Activated CD8-positive, alpha-beta T cell treated with anti-CD3 and anti-CD28 coated beads, Interleukin-2, amount 10 ng/mL, durations not matched to agents 7 days and 5 days (primary cell): ENCODE measurements at places on chromosomes 5 and 9. TPM values are rescaled to one million over a fixed set of nuclear protein-coding genes. Genes with fewer than 3 reads are reported as not detected.
A peak's percentile ranks its signal among the peaks of the same experiment; 100 is the strongest.

DNA sequence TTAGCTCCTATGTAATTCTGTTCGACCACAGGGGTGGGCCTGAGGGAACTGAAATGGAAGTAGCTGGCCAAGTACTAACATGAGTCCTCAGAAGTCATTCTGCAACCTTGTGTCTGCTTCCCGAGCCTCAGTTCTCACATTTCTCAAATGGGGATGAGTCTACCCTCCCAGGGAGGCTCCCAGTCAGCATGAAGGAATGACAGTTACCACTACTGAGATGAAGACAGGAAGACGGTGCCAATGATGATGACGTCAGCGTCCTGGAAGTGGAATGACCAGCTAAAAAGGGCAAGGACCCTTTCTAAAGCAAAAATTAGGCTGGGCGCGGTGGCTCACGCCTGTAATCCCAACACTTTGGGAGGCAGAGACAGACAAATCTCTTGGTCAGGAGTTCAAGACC, 6.8 kb downstream of the PIP5KL1 start:
- DNase-seq, result no peak

- no peak for DNase-seq
Measured at GRCh38 chr5:168670881-168671575, 91.9 kb upstream of the PANK3 start.

DNA sequence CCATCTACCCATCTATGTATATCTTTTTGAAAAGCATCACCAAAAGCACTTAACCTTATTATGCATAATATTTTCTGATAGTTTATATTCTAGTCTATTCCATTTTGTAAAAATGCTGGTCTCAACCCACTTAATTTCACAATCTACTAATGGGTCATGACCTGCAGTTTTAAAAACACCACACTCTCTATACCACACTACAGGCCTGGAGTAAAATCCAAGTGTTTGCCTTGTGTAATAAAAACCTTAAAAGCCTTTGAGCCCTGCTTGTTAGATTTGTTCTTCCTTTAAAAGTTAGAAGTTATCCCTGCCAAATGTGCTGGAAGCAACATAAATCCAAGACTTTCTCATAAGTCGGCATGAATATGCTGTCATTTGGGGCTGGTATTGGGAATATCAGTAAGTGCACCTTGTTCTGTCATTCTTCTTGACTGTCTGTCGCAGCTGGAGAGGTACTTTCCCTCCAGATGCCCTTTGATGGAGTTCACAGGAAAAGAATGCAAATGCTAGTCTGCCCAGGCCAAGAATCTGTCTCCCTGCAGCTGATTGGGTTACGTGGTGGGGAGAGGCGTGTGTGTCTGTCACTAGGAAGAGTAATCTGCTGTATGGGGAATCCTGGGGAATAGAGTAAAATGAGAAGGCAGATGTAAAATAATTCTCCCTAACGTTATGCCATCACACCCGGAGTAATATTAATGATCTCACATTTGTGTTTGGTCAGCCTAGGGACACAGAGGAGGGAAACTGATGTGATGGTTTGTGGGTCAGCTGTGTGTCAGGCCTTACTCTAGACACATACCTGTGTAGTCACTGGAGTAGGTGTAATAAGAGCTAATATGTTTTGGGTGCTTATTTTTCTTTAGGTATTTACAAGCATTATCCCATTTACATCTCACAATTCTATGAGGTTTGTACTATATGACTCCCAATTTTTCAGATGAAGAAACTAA, 79.4 kb downstream of the ZNF366 start:
- no peak for DNase-seq

DNA sequence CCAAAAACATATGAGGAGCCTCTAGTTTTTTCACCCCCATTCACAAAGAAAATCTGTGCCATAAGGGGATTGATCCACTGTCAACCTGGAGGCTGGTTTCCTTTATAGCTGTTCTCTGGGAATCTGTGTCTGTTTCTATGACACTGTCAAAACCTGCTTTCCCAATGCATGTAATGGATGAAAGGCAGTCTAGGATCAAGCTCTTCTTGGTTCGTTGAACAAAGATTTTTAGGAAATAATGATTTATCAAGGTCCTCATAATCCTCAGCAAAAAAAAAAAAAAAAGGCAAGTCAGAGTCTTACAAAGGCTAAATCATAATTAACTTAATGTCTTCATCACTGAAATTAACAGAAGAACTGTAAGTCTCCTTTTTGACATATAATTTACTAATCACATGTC, 16.0 kb downstream of the EPB41L4A start:
- no peak for DNase-seq

DNA sequence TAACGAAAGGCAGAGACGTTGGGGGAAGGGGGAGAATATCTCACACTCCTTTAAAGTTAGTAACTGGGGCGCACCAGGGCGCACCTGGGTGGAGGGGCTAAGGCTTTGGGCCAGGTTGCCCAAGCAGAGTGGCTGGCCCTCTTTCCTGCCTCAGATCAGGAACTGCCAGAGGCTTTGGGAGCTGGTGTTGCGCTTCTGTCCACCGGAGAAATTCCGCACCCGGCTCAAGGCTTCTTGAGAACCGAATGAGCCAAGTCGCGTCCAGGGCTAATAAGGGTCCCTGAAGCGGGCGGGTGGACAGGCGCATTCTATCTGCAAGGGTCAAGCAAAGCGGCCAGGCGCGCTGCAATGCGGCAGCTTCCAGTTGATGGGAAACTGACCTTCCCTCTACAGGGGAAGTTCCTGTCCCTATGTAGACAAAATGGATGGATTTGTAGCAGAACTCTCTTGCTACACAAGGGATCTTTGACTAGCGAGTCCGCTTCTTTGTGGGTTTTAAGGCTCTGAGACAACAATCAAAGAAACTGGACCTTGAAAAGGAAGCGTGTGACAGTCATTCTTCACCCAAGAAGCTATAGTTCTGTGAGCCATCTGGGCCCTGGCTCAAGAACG, 5.5 kb downstream of the PAX5 start:
- no peak for DNase-seq

DNA sequence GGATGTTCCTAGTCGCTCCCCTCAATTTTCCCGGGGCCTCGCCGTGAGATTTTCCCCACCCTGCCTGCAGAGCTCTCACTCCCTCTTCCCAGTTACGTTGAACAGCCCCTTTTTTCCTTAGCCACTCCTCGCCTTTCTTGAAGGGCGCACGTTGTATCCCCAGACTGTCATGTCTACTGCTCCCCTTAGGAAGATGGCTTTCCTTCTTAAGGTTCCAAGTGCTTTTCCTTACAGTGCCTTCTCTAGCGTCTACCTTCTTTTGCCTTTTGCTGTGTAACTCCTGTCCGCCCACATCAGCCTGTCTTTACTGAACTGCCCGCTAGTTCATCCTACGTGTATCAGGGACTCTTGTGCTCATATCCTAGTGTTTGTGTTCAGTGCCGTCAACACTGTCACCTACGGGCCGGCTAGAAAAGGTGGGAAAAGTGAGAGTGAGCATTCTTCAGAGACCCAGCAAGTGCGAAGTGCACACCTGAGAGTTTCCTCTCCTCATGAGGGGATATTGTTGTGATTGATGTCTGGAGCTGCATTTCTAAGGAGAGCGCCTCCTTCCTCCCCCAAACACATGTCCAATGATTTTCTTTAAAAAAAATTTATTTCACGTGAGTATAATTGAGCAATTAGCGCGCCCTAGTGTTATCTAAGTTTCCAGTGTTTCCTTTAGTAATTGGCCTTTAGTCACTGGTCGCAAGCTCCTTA, 764 bp downstream of the CAMLG start:
- peak; percentile 49 for DNase-seq

DNA sequence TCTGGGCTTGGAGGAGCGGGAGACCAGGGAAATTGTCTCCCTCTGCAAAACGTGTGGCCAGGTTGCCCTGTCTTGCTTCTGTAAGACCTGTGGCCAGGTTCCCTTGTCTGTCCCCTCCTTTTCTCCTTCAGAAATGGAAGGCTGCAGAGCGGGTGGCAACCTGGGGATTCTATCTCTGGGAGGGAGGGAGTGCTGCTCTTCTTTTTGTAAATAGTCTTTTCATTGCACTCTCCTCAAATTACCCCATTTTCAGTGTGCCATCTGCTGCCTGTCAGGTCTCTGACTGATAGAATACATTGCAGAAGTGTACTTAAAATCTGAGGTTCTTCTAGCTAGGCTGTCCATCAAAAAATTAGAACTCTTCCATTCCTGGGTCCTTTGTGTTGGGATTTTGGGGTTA, 126.0 kb downstream of the GABRB2 start:
- no peak for DNase-seq

GRCh38 chr9:137487454-137488326, 28.6 kb upstream of the NSMF start:
- DNase-seq, result no peak

- DNase-seq, result no peak
Measured at GRCh38 chr5:1640421-1640881, 116.7 kb upstream of the LPCAT1 start.

- DNase-seq, result no peak
Measured at GRCh38 chr5:109250533-109251329, 159.0 kb downstream of the PJA2 start.

GRCh38 chr5:173664154-173664526, 47.7 kb upstream of the BOD1 start:
- DNase-seq, result no peak

DNA sequence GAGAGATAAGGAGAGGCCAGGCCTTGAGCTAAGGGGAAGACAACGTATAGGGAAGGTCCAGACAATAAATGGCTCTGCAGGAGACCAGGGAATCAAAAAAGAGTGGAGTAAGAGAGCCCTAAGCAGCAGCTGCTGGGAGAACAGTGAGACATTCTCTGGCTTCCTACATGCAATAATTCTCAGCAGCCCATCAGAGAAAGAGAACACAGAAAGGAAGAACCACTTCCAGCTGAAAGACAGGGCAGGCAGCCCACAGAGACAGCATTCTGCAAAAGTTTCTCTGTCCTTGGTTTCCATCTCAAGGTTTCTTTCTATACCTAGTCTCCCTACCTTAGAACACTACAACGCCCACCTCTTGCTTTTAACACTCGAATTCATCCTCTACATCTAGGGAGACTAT, 189.9 kb downstream of the DEPDC1B start:
- no peak for DNase-seq

- DNase-seq, result no peak
Measured at GRCh38 chr9:102550266-102550665, 444.9 kb upstream of the CYLC2 start.

DNA sequence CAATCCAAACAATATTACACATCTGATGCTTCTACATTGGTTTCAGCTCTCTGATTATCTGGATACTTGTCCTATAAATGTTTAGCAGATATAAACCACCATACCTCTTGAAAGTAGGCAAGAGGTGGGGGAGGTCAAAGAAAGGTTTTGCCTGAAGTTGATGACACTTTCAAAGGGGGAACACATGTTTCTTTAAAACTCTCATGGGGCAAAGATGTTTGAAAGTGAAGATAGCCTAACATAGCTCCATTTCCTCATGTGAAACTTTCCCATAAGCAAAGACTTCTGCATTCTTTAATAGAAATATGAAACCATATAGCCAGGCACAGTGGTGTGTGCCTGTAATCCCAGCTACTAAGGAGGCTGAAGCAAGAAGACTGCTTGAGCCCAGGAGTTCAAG, 62.1 kb downstream of the CETN3 start:
- no peak for DNase-seq

DNA sequence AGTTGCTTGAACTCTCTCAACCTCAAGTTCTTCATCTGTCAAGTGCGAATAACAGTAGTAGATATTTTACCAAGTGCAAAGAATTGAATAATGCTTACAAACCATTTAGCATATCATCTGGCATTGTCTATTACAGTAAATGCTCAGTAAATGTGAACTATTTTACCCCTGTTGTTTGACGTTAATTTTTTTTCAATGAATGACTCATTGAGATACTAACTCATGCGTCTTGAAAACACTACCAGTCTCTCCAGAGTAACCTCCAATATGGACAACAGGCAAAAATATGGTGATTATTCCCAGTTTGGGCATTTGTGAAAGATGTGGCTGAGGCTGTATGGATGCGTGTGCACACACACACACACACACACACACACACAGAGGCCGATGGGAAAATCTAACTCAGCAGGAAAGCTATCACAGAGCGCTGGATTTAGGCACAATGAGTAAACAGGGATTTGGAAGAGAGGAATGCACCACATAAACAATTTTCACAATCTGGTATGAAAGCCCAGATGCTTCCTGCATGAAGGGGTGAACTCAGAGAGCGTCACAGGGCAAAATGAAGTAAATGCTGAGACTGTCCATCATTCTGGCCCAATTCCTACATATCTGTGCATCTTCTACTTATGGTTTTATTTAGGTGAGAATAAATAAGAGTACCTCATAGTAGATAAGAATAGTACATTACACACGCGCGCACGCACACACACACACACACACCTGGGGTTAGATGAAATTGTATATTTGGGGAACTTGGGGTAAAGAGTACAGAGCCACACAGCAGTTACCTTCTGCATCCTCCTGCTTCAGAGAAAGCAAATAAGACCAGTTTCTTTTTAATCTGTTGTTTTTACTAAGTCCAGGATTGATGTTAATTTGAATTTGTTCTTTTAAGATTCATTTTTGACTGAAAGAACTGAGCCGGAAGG, 128.7 kb downstream of the PALM2AKAP2 start:
- no peak for DNase-seq

DNA sequence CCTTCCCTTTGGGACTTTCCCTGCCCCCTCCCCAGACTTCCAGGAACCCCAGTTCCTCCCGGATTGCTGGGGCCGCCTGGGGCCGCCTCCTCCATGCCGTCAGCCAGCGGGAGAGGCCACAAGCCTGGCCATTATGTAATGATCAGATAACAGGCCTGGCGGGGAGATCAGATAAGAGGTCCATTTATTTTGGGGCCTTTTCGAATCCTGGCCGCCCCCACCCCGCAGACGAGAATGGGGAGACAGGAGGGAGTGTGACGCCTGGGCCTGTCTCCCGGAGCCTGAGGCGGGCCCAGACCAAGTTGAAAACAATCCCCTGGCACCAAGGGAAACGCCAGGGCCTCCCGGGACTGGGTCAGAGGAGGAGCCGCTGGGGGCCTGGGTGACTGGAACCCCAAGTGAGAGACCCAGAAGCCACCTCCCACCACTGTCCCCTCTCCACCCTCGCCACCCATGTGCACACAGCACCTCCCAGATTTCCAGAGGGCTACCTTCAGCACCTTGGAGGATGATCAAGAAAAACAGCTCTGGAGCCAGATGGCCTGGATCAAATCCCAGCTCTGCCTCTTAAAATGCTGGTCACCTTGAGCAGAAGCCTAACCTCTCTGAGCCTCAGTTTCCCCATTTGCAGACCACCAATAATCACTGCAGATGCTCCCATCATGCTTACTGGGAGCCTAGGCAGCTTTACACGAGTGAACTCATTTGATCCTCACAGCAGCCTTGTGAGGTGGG, 7.8 kb downstream of the ENG start:
- no peak for DNase-seq

- DNase-seq, result no peak
Measured at GRCh38 chr5:139649082-139649991, 1.2 kb downstream of the CXXC5 start.

GRCh38 chr9:136795000-136795348, 1.2 kb upstream of the CCDC183 start:
- no peak for DNase-seq

GRCh38 chr5:19630876-19631275, 357.1 kb downstream of the CDH18 start:
- no peak for DNase-seq

- no peak for DNase-seq
Measured at GRCh38 chr9:14909961-14910805, at the start of gene FREM1. Gene FREM1 (minus strand): TSS chr9:14910428. CDS start chr9:14868977, 41,451 bp downstream.

The AFAP1L1 gene
- not detected for total RNA-seq

The PHF24 gene
- not detected for total RNA-seq

The ORM2 gene
- not detected for total RNA-seq

The STK32A gene
- not detected for total RNA-seq

The TSSK1B gene
- total RNA-seq, result not detected

The AGXT2 gene
- total RNA-seq, result not detected
